ENCODE measurements at places on chromosomes 11 and 22.

GRCh38 chr11:132520199-132520598 lies 1012.1 kb downstream of the OPCML start:
- DNase-seq: no peak

- no peak for DNase-seq
Measured at GRCh38 chr22:30873661-30874060, 94.9 kb downstream of the MORC2 start.

DNA sequence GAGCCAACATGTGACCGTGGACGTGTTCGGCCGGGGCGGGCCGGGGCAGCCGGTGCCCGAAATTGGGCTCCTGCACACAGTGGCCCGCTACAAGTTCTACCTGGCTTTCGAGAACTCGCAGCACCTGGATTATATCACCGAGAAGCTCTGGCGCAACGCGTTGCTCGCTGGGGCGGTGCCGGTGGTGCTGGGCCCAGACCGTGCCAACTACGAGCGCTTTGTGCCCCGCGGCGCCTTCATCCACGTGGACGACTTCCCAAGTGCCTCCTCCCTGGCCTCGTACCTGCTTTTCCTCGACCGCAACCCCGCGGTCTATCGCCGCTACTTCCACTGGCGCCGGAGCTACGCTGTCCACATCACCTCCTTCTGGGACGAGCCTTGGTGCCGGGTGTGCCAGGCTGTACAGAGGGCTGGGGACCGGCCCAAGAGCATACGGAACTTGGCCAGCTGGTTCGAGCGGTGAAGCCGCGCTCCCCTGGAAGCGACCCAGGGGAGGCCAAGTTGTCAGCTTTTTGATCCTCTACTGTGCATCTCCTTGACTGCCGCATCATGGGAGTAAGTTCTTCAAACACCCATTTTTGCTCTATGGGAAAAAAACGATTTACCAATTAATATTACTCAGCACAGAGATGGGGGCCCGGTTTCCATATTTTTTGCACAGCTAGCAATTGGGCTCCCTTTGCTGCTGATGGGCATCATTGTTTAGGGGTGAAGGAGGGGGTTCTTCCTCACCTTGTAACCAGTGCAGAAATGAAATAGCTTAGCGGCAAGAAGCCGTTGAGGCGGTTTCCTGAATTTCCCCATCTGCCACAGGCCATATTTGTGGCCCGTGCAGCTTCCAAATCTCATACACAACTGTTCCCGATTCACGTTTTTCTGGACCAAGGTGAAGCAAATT lies 1.8 kb downstream of the FUT4 start:
- DNase-seq: no peak

- DNase-seq: no peak
Measured at GRCh38 chr22:40285513-40285912, 60.8 kb upstream of the ADSL start.

DNA sequence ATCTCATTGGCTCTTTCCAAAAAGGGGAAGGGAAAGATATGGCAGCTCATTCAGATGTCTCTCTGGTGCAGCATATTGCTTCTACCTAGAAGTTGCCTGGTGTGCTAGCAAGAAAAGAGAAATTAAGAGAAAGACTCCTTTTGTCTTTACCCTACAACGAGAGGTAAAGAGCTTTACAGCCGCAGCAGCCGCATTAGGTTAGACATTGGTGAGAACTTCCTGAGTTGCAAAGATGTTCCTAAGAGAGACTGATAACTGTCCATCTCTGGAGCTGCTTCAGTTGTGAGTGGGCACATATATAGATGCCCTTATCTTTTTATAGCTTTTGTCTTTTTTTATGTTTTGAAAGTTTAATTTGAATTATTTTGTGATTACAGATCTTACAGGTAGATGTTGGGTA lies 80.8 kb upstream of the NNMT start:
- no peak for DNase-seq

- no peak for DNase-seq
Measured at GRCh38 chr11:86460461-86461385, 86.0 kb downstream of the CCDC81 start.

GRCh38 chr11:98289617-98290263 lies 731.0 kb upstream of the CNTN5 start:
- no peak for DNase-seq

DNA sequence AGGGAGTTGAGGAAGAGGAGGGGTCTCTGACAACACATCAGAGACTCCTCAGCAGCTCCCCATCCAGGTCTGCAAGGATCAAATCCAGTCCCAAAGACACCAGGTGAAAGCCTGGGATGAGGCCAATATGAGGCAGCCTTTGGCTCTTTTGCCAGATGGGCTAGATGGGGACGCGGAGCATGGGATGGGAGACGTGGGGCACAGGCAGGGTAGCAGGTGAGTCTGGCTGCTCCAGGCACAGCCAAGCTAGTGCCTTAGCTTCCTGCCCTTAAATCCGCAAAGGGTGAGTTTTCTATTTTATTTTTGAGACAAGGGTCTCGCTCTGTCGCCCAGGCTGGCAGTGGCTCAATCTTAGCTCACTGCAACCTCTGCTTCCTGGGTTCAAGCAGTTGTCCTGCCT lies 19.6 kb upstream of the DRICH1 start:
- no peak for DNase-seq

DNA sequence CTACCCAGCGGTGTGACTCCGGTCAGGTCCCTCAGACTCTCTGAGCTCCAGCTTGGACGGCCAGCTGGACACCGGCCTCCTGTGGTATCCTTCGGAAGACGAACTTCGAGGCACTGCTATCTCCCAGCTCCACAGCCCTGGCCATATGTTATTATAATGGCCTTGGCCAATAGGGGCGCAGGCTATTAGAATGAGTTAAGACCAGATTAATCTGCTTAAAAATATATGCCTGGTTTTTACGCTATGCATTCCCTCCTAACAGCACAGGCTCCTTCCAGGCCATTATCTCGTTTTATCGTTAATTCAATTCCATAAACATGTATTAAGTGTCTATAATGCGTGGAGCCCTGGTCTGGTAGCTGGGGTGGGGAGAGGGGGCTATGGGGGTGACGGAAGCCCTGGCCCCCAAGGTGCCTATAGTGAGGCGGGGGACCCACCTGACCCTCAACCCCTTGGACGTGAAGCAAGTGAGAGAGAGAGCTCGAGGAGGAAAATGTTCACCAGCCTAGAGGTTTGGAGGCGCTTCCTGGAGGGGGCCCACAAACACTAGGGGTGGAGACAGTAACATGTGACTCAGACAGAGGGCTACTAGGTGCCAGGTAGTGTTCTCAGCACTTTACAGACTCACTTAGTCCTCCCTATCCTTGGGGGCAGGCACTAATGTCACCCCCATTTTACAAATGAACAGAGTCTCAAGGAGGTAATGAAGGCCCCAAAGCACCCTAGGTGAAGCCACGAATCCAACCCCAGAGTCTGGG lies 37.5 kb upstream of the TCF20 start:
- no peak for DNase-seq

DNA sequence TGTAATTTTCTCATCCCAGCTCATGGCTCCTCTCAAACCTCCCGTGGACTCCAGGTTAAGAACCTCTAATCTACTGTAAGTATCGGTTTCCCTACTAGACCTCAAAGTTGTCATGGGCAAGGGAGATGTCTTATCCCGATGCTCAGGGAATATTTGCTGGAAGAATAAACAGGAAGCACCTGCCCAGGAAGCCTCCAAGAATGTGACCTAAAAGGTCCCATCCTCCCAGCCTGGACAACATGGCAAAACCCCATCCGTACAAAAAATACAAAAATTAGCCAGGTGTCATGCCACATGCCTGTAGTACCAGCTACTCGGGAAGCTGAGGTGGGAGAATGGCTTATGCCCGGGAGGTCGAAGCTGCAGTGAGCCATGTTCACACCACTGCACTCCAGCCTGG lies 62.4 kb downstream of the APOL1 start:
- no peak for DNase-seq

DNA sequence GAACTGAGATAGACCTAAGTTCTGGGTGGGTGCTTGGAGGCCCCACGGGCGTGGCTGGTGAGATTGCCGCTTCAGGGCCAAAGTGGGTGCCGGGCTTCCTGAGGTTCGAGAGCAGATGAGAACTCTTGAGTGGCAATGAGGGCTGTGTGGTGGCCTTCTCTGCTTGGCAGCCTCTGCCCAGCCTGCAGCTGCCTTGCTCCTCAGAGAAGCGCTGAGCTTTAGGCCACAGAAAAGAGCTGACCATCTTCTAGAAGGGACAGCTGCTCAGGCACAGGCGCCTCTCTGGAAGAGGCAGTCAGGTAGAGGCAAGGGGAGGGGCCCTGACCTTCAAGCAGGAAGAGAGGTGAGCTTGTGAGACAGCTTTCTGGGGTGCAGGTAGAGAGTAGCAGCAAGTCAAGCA lies 72.8 kb downstream of the MED15 start:
- DNase-seq: no peak

DNA sequence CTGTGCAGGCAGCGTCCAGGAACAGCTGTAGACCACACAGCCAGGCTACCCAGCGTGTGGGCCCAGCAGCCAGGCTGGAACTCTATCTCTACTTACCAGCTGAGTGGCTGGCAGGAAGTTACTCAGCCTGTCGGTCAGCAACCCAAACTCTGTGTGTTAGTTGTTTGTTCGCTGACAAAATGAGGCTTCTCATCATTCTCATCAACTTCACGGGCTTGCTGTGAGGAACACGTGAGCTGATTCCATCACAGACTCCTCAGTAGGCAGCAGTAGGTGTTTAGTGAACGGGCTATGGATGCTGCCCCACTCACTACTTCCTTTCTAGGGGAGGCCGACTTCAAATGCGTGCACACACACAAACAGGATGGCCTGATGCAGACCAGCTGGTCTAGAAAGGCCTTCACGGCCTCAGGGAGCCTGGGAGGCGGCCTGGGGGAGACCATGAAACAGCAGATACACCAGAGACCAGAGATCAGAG lies 830 bp upstream of the SPDYC start:
- no peak for DNase-seq

- no peak for DNase-seq
Measured at GRCh38 chr11:19891022-19891421, 178.4 kb downstream of the NAV2 start.

- no peak for DNase-seq
Measured at GRCh38 chr11:14073849-14074476, 111.4 kb downstream of the SPON1 start.

DNA sequence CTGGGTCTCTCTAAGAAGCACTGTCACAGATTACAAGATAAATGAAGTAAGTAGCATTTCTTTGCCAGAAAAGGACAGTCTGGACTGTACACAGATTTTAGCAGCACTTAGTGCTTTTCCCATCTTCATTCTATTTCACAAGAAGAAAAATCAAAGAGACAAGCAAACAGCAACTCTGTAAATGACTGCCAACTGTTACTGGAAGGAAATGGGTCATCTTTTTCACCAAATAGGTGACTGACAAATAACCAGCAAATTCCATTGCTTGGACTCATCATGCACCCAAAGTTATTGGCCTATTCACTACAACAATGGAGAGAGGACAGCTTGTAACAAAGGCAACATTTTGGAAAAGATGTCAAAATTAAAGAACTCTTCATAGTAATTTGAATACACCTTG lies 28.9 kb upstream of the CARD18 start:
- no peak for DNase-seq

DNA sequence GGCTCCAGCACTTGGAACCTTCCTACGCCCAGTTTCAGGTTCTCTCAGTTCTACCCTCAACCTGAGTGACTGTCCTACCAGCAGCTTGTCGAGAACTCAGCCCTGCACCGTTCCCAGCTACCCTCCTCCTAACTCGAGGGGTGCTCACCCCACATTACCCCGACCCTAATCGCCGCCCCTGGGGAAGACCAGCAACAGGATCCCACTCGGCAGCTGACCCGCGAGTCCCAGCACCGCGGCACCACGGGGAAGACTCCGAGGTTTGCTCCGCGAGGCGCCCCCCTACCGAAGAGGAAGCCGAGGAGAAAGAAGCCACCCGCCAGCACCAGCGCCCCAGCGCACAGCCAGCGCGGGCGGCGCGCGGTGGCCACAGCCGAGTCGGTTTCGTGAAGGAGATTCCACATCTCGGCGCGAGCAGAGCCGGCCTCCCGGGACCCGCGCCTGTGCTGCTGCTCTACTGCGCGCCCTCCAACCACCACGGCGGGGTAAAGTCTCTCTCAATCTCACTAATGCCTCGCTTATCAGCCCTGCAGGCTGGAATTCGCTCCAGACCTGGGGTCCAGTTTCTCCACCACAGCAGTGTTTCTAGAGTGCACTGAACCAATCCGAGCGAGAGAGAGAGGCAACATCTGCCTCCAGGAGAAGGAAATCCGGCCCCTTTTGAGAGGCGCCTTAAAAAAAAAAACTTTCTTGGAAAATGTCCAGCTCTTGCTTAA lies at the start of gene FOLH1:
Gene FOLH1, minus strand, starts transcription at position 597 of the 716 bp plus-strand sequence. Its CDS starts 193 bp downstream, at position 404.
- DNase-seq: no peak

DNA sequence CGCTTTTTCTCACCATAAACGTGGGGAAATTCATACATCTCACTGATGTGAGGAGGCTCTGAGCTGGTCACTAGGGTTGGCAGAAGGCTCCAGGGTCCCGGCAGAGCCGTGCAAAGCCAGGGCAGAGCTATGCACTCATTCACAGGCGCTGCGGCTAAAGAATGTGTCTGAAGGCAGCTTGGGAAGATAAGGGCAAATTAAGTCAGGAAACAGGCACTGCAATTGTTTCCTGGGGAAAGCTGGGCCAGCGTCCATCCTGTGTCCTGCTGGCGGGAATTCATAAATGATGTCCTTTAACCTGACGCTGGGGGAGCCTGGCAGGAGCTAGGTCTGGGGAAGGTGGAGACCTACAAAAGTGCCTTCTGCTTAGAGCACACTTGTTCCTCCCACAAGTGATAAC lies 27.6 kb downstream of the PKNOX2 start:
- no peak for DNase-seq

- DNase-seq: no peak
Measured at GRCh38 chr22:28582806-28583205, 96.8 kb downstream of the TTC28 start.

GRCh38 chr11:4093519-4094347 lies 866 bp upstream of the RRM1 start:
- DNase-seq: no peak

DNA sequence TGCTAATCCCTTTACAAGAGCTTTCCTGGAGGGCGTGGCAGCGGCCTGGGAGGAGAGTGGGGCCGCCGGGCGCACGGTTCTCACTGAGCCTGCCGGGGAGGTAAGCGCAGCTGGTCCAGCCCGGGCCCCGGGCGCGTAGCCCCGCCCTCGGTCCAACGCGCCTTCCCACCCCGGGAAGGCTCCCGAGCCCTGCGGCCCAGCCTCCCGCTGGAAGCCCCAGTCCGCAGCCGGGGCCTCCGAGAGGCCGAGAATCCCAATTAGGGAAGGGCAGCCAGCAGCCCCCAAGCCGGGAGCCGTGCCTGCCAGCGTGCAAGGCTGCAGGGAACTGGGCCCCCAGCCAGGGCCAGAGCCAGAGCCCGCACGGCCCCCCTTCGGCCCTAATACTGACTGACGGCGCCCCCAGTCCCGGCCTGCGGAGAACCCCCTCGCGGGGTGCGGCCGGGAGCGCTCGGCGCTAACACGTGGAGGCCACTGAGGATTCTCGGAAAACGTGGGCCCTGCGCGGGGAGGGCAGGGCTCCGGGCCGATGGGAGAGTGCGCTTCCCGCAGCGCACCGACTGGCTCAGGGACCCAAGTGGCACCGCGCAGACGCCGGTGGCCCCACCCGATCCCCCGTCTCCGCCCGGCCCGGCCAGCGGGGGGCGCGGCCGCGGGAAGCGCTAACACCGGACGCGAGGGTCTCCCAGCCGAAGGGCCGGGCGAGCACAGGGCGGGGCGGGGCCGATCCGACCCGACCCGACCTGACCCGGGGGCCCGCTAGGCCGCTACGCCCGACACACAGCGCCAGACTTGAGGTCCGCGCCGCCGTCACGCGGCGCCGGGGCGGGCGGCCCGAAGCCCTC lies 5.7 kb downstream of the ZFTA start:
- no peak for DNase-seq
